Left ventricle myocardium superior (tissue), 1 donor: ENCODE measurements at places on chromosomes 6 and 20. TPM values are rescaled to one million over a fixed set of nuclear protein-coding genes. Genes with fewer than 3 reads are reported as not detected.

GRCh38 chr20:46789339-46790028 is 80.0 kb downstream of the SLC2A10 start:
- no peak for DNase-seq

- no peak for DNase-seq
Observed at GRCh38 chr6:7881765-7882500, 28.7 kb downstream of the TXNDC5 start.

- DNase-seq = no peak
Observed at GRCh38 chr6:86937219-86938079, at the start of gene HTR1E. TSS of gene HTR1E (plus strand) at chr6:86937528. CDS start at chr6:87015335, 77,807 bp downstream.

- no peak for DNase-seq
Observed at GRCh38 chr20:19883501-19883900, 125.4 kb downstream of the RIN2 start.

DNA sequence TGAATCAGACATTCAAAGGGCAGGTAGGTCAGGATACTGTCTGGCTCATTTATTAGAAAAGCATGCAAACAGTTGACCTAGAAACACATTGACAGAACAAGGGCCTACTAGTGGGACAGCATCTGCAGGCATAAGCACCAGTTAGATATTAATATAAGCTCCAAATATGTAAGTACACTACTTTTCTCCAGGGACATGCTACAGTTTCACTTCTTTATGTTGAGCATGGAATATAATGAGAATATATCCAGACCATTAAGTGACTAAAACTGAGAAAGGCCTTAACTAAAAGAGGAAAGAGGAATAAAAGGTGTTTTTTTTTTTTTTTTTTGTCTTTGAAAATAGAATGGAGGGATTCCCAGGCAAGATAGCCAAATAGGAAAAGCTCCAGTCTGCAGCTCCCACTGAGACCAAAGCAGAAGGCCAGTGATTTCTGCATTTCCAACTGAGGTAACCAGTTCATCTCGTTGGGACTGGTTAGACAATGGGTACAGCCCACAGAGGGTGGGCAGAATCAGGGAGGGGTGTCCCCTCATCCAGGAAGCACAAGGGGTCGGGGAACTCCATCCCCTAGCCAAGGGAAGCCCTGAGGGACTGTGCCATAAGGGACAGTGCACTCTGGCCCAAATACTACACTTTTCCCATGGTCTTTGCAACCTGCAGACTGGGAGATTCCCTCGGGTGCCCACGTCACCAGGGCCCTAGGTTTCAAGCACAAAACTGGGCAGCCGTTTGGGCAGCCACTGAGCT is 251.6 kb downstream of the PHF3 start:
- no peak for DNase-seq

Gene IL17A
- not detected for total RNA-seq

DNA sequence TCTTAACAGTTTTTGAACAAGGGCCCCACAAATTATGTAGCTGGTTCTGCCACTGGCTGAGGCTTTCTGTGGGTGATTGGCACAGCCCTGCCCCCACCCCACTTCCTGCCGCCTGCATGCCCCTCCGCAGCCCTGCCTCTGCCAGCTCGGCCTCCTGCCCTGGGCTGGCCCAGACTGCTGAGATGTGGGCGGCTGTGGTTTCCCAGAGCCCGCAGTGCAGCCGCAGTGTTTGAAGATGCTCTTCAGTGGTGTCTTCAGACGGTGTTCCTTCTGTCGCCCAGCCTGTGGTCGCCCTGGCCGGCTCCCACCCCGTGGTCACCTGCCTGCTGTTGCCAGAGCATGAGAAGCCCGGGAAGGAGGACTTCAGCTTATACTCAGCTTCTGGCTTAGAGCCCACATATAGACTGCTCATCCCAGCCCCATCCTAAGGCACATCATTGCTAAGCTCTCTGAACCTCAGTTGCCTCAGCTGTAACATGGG is 154.3 kb downstream of the VEGFA start:
- DNase-seq = no peak

GRCh38 chr6:137403855-137404254 is 90.3 kb downstream of the OLIG3 start:
- no peak for DNase-seq

Gene CDH22
- 2.3 TPM for total RNA-seq

DNA sequence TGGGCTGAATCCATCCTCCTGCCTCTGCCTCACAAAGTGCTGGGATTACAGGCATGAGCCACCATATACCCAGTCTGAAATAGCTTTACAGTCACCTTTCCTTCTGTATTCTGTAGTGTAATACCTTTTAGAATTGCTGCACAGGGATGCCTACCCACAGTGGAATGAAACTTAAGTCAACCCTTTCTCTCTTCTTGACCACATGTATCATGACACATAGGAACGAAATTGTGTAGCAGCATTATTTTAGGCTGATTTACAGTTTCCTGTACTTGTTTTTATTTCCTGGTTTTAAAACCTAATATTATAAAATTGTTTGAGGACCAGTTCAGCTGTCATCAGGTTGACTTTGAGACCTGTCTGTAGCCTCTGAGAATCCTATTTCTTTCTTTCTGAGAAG is 297.8 kb downstream of the ZFAND3 start:
- DNase-seq = no peak

DNA sequence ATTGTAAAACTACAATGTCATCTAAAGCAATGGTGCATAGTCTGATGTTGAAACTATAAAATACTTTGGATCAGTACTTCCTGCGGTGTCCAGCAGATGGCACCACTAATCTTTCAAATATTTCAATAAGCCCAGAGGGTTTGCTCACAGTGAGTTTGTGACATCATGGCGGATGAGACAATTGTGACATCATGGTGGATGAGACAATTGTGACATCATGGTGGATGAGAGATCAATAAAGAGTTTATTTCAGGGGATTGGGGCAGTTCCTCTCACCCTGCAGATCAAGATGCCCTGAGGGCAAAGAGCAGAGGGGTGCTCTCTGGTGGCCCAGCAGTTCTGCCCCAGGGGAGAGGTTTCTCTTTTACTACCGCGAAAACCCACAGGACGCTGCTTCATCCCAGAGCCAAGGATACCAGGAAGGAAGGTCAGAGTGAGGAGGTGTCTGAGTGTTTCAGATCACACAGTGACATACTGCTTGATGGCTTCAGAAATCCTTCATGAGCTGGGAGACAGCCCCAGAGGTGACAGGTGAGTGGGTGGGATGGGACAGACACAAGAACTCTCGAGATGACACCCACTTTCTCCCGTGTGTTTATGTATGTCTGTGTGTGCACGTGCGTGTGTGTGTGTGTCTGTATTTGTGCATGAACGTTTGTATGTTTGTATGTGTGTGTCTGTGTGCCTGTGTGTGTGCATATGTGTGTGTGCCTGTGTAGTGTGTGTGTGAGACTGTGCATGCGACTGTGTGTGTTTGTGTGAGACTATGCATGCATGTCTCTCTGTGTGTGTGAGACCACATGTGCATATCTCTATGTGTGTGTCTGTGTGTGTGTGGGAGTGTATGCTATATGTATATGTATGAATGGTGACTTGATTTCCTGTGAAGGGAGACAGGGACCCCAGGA is 7.3 kb upstream of the ULBP2 start:
- DNase-seq = peak; percentile 46

- no peak for DNase-seq
Observed at GRCh38 chr20:3208786-3209256, 477 bp upstream of the ITPA start.

DNA sequence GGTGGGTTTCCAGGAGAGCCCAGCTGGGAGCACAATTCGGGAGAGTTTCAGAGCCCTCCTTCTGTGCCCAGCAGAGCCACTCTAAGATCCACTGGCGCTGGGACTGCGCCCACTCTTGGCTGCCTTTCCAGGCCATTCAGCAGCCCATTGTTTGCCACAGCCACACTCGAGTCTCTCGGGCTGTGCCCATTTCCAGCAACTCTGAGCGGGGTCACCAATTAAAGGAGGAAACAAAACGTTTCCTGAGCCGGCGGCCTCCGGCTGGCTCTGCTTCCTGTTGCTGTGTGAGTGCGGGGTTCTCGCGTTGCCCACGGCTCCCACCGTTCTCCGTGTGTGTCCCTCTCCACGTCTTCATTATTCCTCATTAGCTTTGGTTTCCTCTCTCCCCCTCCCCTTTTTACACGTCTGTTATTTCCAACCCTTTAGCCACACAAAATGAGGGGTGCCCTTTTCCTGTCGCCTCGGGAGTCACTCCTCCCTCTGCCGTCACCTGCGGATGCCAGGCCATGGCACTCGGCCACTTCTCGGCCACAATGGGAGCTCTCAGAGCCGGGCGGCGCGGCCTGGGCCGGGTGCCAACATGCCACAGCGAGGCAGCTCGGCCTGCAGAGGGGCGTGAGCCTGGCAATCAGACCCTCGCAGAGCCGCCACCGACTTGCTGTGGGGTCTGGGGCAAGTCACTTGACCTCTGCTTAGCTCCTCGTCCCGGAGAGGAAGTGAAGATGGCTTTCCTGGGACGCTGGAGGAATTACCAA is 94.3 kb upstream of the NKX2-2 start:
- peak; percentile 51 for DNase-seq

DNA sequence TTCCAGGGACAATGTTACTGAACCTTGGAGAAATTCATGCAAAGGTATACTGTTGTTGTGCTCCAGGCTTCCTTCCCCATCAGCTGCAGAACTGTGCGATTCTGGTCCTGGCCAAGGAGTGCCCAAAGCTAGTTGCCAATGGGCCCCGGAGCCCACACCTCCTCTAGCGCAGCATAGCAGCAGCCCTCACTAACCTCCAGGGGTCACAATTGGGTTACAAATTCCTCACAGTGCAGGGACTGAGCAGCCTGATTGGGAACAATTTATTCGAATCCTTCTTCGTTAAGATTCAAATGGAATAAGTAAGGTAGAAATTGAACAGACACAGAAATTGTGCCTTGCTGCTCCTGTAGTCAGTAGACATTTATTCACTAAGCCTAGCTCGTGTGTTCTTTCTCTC is 284.9 kb downstream of the PRKN start:
- DNase-seq = no peak

DNA sequence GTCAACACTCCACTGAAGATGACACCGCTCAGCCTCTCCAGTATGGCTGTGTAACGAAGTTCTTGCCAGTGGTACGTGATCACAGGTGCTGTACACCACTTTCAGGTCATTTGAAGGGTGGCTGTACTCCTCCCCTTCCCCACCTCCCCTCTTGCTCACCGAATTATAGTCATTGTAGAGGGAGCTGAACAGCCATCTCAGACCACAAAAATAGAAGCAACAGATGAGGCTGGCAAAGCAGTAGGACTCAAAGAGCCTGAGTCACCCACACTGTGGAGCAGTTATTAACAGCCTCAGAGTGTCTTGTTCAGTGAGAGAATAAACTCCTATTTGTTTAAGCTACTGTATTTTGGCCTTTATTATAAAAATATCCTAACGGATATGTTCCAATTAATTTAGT is 192.5 kb upstream of the MCHR2 start:
- no peak for DNase-seq

Gene TBP
- total RNA-seq = 8.8 TPM

GRCh38 chr20:7272512-7272911 is 505.0 kb downstream of the BMP2 start:
- no peak for DNase-seq

Gene VGLL2
- total RNA-seq = not detected

- DNase-seq = no peak
Observed at GRCh38 chr6:116766506-116767176, 1.1 kb upstream of the FAM162B start.

- DNase-seq = no peak
Observed at GRCh38 chr20:32580219-32580969, 4.7 kb downstream of the NOL4L start.

Gene CTCFL
- total RNA-seq = not detected

Gene CARMIL1
- total RNA-seq = 4.7 TPM

- DNase-seq = no peak
Observed at GRCh38 chr6:76831299-76831698, 632.0 kb downstream of the HTR1B start.

DNA sequence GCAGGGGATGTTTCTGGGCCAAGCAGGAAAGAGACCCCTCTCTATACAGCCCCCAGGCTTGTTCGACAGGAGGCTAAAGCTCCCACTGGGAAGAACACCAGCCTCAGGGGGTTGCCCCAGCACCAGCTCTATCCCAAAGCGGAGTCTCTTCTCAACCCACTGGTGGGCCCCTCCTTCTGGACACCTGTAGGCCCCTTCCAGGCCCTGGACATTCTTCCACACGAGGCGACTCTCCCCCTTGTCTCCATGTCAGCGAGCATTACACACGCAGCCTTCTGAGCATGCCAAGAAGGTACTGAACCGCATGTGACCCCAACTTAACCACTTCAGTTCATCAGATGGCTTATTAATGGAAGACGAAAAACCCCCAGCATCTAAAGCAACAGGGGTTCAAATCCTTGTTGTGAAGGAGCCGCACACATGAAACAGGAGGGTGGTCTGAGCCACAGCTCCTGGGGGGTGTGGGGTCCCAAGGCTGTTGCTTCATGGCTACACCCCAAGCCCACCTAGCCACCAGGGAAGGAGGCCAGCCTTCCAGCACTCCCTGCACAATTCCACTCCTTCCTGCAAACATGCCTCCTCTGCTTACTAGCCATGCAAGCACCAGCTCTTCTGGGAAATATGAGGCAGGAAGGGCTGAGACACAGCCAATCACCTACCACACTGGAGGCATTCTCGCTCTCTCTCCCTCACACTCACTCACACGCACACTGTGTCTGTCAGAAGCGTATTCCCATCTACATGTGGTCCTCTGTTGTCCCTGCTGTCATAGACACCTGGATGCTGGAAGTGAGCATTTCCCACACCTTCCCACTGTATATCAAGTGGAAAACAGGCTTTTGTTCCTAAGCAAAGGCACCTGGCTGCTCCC is 104.5 kb downstream of the NOL4L start:
- no peak for DNase-seq

Gene FAM83C
- total RNA-seq = not detected

DNA sequence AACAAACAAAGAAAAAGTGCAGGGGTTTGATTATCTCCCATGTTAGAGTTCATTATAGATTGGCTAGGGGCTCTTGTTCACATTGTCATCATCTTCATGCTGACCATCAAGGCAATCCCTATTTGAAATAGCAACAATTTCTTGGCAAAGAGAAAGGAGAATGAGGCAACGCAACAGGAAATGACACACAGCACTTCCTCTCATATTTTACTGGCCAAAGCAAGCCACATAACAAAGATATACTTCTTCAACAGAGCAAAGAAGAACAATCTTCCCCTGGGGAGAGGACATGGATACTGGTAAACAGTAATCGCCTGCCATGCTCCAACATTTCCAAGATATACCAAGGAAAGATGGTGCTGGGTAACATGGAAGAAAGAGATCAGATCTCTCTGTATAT is 29.8 kb downstream of the EPM2A start:
- DNase-seq = no peak
